ENCODE measurements at places on chromosomes 2 and 18.

DNA sequence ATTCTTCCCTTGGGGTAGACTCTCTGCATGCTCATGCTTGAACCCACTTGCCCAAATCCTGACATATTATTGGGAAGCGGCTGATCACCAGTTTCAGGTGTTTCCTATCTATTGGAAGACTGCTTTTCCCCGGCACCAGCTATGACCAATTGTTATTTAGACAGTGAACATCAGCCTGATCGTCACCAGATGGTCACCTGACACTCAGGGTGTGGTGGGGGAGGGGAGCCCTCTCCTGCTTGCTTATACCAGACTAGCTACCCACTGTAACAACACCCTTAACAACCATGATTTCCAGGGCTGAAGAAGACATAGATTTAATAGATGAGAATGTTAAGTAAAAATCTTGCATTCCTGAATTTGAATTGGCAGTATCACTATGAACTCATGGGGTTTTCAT, 44.3 kb downstream of the RBM43 start:
- DNase-seq, result no peak

DNA sequence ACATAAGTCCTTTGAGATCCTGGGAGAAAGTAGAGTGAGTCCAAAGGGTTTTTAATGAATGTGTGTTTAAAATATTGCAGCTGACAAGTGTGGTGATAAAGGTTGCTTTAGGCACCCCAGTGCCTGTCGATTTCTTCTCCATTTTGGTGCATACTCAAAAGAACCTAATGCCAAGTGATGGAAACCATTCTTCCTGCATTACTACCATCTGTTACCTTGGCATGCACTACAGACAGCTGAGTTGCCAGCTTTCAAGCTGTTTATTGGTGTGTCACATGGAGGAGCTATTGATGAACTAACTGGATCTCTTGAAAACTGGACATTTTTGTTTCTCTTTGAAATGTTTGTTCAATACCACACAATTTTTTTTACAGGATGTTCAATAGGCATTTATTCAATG, 350.0 kb downstream of the AKAIN1 start:
- no peak for DNase-seq

- peak; percentile 80 for DNase-seq
Observed at GRCh38 chr2:171086352-171087290, 74.1 kb downstream of the TLK1 start.

- peak; percentile 17 for DNase-seq
Observed at GRCh38 chr2:162072976-162073887, 783 bp downstream of the DPP4 start.

GRCh38 chr18:4603955-4604354, 148.8 kb upstream of the DLGAP1 start:
- no peak for DNase-seq
